ENCODE measurements at places on chromosomes 2 and 18.

- no peak for DNase-seq
Observed at GRCh38 chr2:232549655-232550353, 553 bp downstream of the TIGD1 start.

DNA sequence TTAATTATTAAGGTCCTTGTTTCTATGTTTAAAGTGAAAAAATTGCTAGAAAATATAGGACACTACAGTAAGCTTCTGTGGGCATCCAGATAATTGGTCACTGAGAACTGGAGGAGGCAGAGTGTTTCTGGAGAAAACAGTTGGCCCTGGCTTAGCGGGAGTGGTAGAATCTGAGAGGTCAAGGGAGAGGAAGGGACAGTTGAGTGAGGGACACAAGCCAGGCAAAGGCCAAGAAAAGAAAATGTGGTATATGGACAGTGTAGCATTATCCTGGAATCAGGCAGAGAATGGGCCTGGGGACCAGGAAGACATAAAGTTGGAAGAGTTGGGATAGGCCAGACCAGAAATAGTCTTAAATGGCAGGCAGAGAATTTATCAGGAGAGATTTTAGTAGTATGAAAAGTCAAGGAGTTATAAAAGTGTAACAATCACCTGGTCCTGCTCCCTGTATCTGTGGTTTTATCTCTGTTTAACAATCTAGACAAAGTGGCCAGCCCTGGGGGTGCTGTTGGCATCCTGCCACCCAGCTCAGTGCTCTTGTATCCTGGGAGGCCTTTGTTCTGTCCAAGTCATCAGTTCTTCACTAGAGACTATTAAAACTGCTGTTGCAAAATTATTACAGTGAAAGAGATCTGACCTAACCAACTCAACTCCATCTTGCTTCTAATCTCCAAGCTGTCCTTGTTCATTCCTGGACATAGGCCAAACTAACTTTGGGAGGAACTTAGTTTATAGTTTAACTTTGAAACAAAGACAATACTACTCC lies 15.4 kb upstream of the MSGN1 start:
- no peak for DNase-seq

DNA sequence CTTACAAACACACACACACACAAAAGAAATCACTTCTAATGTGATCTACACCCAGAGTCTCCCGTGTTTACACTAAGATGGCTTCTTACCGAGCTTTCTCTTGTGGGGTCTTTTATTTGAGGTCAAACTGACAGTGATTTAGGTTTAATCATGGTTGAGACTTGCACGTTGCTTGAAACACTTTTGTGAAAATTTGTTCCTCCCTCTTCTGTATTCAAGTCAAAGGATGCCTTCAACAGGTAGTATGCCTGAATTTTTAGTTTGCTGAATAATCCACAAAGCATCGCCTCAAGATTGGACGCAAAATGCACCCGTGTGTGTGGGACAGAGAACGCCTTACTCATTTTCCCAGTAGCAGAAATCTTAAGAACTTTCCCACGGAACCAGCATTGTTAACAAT lies 4.0 kb upstream of the ZNF516 start:
- no peak for DNase-seq

DNA sequence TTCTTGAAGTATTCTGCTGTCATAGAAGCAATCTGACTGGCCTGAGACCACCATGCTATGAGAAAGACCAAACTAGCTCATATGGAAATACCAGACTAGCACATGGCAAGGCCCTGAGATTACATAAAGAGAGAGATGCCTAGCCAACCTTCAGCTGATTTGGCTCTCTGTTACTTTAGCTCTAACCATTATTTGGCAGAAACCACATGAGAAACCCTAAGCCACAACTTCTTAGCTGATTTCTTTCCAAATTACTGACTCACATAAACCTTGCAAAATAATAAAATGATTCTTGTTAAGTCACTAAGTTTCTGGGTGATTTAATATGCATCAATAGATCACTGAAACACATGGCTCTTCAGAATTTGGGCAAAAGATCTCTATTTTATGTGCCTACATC lies 295.0 kb upstream of the ZNF521 start:
- no peak for DNase-seq

GRCh38 chr2:19488009-19488691 lies 129.7 kb upstream of the OSR1 start:
- peak; percentile 25 for DNase-seq

DNA sequence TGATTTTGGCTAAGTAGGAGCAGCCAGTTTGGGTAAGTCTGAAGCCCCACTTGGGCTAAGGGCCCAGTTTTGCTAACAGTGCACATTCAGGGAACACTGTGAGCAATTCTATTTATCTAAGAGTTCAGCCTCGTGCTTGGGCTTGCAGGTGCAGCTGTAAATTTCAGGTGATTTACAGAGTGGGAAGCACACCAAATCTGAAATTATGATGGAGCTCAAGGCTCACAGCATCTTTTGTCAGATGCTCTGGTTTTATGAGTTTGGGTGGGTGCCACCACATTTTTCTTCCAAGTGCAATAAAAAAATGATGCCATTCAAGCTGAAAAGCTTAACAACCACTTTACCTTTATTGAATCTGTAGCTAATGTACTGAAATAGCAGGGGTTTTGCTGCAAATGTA lies 671.2 kb downstream of the LRRTM4 start:
- no peak for DNase-seq

DNA sequence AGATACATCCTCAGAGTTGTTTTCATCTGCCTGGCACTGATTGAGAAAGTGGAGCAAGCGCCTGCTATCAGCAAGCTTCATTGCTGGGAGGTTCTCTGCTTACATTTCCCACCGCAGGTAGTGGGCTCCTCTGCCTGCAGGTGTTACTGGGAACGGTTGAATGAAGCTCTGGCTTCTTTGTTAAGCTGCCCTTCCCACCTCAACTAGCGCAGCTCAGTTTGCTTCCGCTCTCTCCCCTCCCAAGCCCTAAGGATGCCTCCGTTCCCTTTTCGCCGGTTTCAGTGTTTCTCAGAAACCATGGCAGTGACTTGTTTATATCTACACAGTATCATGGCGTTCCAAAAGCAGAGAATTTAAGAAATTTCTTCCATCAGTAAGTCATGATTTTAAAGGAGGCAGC lies 72.2 kb upstream of the B3GNT7 start:
- DNase-seq = no peak

DNA sequence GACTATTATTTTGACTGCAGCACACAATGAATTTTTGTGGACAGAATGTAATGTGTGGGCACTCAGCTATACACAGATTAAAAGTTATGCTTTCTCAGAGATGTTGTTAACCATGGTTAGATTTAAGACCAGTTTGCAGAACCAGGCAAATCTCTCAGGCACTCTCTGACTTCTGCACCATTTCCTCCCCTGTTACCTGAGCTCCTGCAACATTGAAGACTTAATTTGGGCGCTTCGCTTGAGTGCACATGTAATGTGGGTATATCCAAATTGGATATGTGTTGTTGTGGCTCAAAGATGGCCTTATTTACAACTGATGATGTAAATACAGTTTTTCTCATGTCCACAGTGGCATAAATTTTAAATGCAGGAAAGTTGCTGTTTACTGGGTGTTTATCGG lies 469.4 kb downstream of the PTPRM start:
- no peak for DNase-seq

GRCh38 chr18:27301615-27302378 lies 116.7 kb upstream of the CHST9 start:
- DNase-seq = no peak

DNA sequence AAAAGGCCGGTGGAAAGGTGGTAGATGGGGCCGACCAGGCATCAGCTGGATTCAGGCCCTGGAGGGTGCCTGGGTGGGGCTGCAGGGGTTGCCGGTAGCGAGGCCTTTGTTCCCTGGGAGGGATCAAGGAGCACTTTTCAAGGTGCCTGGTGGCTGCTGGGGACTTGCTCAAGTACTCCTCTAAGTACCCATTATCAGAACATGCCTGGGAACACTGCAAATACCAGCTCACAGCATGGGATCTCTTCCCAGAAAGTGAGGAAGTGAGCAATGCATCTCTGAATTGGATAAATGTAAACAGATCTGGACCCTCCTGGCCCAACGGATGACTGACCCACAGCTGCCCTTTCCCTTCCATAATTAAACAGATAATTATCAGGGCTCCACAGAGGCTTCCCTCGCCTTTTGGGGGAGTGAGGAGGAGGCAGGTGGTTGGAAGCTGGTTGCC lies 210.5 kb downstream of the SH3RF3 start:
- DNase-seq = no peak

DNA sequence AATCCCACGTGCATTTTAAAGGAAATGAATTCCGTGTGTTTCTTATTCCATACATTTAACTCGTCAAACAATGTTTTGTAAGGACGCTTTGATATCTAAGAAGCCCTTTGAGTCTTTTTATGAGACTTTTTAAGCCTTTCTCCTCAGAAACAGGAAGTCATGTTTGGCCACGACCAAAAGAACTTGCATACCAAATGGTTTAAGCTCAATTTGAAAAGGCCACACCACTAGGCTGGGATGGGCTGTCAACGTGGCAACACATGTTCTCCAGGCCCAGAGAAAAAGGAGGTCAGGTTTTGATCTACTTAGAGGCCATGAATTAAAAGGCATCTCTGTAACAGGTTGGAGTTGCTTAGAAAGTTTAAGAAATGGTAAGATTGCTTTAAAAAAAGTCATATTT lies 441.8 kb downstream of the CMPK2 start:
- no peak for DNase-seq

DNA sequence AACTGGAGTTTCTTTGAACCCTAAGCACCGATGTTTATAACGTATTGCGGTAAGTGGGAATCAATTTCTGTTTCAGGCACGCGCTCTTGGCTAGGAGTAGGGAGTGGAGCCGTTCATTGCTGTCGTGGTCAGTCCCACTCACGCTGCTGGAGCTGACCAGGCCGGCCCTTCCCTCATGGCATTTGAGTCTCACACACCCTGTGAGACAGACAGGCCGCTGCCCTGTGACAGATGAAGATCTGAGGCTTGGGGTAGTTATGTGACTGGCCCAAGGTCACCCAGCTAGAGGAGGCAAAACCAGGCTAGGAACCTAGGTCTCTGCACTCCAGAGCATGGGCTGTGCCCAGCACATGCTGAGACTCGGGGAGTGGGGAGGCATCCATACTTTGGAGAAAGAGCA lies 2.9 kb upstream of the CIDEA start:
- DNase-seq = no peak

DNA sequence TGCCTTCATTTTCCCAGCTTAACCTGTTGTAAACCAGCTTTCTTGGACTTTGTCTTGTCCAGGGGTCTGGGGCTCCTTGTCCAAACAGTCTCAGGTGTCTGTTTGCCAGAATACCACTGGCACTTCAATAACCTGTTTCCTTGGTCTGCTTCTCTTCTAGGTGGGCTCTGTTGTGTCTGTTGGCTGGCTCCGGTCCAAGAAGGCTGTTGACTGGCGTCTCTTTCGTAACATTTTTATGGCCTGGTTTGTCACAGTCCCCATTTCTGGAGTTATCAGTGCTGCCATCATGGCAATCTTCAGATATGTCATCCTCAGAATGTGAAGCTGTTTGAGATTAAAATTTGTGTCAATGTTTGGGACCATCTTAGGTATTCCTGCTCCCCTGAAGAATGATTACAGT lies 17.0 kb downstream of the SLC20A1 start:
- DNase-seq = no peak

GRCh38 chr2:20182241-20182931 lies 42.5 kb downstream of the SDC1 start:
- no peak for DNase-seq

- DNase-seq = no peak
Observed at GRCh38 chr2:238720232-238720672, 127.6 kb upstream of the TWIST2 start.

DNA sequence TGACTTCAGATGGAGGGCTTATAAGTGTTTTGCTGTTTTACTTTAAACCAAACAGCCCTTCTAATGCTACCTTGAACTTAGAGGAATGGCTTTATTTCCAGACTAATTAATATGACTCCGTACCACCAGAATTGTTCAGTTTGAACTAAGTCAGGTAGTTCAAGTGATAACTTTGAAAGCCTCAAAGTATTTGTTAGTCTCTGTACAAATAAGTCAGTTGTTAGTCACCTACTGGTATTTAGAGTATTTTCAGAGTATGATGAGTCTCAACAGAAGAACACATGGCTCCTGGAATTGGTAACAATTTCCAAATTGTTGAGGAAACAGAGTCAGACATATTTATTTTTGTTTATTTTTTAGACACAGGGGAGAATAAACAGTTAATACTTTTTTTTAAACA lies 381.8 kb upstream of the NRXN1 start:
- no peak for DNase-seq

- DNase-seq = no peak
Observed at GRCh38 chr2:152534460-152535135, 182.7 kb downstream of the PRPF40A start.

GRCh38 chr2:82803307-82803706 lies 1655.8 kb downstream of the SUCLG1 start:
- DNase-seq = no peak

DNA sequence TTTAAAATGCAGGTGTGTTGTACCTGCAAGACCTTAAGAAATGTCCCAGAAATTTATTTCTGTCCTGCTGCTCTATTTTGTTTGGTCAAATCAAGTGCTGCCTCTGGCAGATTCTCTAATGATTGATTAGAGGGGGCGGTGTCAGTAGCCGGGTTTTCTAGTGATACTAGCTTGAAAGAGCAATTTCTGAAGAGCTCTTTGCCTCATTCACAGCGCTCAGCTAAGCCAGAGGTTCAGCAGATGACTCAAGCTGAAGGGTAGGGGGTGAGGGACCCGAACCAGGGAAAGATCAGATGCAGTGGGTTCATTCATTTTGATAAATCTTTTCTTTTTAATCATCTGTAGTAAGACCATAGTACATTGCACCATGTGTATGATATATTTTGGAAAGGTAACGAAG lies 15.0 kb downstream of the ZBTB7C start:
- DNase-seq = no peak

DNA sequence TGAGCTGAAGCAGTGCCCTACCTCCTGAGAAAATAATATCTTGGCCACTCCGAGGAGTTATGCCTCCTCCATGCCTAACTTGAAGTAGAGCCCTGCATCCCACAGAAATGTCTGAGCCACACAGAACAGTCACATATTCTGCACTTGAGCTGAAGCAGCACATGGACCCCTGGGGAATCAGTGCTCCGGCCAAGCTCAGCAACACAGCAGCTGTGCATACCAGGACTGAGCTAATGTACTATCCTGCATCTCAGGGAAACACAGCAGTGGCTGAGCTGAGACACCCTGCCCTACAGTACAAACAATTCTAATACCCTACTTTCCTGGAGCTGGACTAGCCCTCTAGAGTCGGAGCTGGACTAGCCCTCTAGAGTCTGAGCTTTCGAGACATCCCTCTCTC lies 166.9 kb downstream of the ZNF516 start:
- DNase-seq = no peak

- no peak for DNase-seq
Observed at GRCh38 chr2:229339618-229340017, 68.5 kb upstream of the PID1 start.

DNA sequence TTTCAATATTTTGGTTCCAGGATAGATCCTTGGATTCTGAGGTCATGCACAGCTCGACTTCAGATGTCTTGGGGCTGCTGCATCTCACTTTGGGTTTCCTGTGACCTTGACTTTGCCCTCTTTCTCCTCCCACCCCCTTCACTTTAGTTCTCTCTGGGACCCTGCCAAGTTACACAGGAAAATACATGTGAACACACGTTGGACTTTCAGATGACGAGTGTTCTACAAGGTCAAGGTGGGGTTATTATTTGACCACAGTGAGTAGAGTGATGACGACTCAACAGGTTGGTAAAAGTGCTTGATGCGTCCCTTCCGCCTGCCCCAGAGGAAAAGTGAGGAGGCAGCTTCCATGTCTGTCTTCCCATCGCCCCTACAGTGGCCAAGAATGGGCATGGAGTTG lies 122.4 kb upstream of the SMAD2 start:
- DNase-seq = no peak

- no peak for DNase-seq
Observed at GRCh38 chr2:27664622-27665363, 1.1 kb downstream of the SLC4A1AP start.

GRCh38 chr2:9830685-9831410 lies 12.4 kb upstream of the TAF1B start:
- no peak for DNase-seq
